ENCODE measurements at places on chromosomes 3 and 15.
A peak's percentile ranks its signal among the peaks of the same experiment; 100 is the strongest.

DNA sequence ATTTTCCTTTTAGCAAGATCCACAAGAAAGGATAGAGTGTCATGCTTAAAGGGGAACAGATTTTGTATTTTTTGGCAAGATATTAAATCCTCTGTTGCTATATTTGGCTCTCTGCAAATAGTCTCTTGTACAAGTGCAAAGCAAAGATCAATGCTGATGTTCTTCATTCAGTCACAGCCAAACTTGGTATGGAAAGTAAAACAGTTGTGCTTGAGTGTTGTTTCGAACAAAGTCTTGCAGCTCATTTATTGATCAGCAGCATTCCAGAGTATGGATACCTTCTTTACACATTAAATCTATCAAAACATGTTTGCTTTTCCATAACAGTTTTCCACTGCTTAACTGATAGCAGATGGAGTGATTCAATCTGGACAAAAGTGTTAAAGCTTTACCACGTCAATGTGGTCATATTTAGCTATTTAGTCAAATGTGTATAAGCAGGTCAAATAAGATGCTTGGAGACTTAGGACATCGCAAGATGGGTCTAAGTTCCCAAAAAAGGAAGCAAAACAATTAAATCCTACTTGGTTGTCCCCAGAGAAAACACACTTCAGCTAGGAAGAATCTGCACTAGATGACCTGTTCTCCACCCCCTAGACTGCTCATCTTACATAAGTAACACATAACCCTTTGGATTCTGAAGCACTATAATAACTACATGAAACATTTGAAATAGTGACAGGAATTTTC, 52.4 kb downstream of the VGLL3 start:
- no peak for DNase-seq

GRCh38 chr15:70910958-70911357, 18.3 kb downstream of the LRRC49 start:
- no peak for DNase-seq

DNA sequence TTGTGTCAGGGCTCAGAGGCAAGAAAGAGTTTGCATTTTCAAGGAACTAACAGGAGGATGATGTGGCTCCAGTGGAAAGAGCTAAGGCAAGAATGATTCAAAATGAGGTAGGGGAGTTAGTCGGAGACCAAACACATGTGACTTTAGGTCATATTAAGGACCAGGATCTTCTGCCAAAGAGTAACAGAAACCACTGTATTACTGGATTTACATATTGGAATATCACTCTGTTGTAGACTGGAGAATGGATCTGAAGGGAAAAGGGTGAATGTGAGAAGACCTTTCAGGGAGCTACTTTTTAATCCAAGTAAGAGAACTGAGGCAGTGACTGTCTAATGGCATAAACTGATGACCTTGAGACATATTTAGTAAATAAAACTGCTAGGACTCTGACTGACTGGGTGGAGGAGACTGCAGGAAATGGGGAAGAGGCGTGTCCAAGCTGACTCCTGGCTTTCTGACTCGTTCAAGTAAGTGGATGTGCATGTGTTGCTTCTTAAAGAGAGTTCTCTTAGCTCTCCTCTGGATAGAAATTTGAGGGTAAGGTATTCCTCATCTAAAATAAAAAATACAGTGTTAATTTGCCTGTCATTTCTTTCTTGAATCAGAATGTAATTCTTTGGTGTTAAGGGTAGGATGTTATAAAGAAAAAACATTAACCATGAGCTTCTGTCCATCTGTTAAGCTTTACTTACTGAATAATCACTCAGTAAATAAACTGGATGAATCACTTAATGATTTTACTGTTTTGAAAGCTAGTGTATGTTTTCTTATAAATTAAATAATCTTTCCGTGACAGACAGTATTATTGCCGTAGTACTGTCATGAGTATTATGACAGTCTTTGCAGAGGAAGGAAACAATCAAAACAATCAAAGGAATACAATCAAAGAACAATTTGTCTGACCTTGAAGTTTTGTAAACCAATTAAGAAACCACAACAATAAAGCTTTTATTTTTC, 58.3 kb upstream of the CFAP20DC start:
- no peak for DNase-seq

DNA sequence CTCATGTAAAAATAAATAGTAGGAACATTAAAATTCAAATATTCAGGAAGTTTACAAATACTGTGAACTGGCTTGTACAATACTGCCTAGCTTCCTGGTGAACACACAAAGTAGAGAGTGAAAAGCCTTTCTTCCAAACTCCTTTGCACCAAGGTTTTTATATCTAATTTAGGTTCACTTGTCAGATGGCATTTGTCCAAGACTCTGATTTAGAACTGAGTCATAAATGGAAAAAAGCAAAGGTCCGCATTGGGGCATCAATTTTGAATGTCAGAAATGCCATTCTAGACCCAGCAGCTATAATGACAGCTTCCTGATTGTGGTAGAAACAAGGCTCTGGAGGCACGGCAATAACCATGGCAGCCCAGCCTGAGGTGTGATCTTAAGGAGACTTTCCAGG, 160.7 kb downstream of the PDE8A start:
- DNase-seq = no peak

- no peak for DNase-seq
Observed at GRCh38 chr15:62469874-62470688, 305.0 kb upstream of the C2CD4B start.

GRCh38 chr3:10471054-10471688, 34.2 kb downstream of the ATP2B2 start:
- DNase-seq = peak; percentile 62

GRCh38 chr3:57007521-57008460, 52.7 kb upstream of the SPATA12 start:
- DNase-seq = no peak

GRCh38 chr3:31953091-31953490, 28.0 kb downstream of the OSBPL10 start:
- no peak for DNase-seq

Measured in right kidney (tissue), 9 donors.